ENCODE measurements at places on chromosomes 16 and 17.

- DNase-seq, result peak; percentile 88
Observed at GRCh38 chr16:50665128-50665878, 15.8 kb downstream of the SNX20 start.

- DNase-seq, result no peak
Observed at GRCh38 chr17:1201132-1201702, 21.4 kb upstream of the ABR start.

DNA sequence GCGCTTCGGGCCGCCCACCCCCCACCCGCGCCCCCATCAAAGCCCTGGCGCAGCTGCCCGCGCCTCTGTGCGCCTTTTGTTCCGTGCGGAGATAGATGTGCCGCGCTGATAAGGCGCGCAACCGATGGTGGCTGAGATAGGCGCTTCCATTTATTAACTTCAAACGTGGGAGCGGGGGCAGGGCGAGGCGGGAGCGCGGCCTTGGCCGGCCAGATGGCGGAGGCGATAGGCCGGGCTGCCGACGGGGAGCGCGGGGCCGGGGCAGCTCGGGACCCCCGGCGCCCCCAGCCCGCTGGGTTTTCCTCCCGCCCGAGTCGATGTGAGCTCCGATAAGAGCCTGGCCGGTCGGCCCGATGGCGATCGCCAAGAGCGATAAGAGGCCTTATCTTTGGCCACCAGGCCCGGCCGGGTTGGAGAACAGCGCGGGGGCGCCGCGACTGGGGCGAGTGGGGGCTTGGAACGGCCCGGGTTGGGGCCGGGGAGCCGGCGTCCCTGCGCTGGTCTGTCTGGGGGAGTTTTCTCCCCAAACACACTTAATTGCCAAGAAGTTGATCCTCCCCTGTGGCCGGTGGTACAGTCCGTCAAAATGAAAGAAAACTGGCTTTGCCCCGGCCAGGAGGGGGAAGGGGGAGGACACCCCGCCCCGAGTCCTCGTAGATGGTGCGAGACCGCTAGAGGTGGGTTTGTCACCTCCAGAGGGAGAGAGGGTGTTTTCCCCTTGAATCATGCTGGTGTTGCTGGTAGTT is 2.7 kb downstream of the ZFPM1 start:
- no peak for DNase-seq

DNA sequence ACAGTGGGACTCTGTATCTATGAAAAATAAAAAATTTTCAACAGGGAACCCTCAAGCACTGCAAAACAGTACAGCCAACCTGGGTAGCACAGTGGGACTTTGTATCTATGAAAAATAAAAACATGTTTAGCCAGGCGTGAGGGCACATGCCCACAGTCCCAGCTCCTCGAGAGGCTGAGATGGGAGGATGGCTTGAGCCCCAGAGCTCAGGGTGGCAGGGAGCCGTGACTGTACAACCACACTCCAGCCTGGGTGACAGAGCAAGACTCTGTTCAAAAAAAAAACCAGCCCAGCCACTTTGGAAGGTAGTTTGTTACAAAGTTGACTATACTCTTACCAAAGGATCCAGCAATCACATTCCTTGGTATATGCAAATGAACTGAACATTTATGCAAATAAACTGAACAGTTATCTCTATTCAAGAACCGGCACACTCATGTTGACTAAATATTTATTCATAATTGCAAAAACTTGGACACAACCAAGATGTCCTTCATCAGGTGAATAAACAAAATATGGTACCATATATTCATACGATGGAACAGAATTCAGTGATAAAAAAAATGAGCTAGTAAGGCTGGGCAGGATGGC is 5.2 kb downstream of the RPH3AL start:
- DNase-seq, result no peak

DNA sequence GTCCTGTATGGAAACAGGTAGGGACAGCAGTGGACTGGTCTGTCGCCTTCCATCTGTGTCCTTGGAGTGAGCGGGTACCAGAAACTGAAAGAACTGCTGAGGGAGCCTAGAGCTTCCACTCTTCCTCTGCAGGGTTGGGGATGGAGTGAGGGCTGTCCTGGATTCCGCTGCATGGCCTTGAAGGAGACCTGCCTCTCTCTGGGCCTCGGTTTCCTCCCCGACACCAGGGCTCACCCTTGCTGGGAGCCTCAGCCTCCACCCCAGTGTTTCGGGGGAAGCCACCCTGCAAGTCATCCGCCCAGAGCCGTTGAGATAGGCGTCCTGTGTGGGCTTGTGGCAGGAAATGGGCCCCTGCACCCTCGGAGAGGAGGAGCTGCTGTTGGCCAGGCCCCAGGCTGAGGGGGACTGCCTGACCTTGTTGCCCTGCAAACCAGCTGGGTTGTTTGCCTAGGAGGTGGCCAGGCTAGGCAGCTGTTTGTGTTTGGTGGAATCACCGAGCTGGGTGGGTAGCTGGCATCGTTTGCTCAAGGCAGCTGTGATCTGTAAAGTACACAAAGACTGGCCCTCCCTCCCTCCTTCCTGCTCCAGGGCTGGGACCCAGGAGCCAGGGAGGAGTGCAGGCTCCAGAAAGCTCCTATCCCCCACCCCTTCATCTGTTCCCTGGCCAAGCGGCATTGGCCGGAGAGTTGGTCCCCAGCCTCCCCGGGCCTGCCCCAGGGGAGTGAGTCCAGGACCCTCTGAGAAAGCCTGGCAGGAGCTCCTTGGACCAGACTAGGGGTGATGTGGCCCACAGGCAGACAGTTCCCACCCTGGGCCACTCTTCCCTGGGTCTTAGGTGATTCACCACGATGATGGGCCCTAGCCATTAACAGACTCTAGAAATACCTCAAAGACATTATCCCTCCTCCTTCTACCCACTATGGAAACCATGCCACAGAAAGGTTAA is 1.3 kb downstream of the RAB37 start:
- DNase-seq, result no peak

- DNase-seq, result no peak
Observed at GRCh38 chr16:85416228-85417109, 196.7 kb upstream of the GSE1 start.

DNA sequence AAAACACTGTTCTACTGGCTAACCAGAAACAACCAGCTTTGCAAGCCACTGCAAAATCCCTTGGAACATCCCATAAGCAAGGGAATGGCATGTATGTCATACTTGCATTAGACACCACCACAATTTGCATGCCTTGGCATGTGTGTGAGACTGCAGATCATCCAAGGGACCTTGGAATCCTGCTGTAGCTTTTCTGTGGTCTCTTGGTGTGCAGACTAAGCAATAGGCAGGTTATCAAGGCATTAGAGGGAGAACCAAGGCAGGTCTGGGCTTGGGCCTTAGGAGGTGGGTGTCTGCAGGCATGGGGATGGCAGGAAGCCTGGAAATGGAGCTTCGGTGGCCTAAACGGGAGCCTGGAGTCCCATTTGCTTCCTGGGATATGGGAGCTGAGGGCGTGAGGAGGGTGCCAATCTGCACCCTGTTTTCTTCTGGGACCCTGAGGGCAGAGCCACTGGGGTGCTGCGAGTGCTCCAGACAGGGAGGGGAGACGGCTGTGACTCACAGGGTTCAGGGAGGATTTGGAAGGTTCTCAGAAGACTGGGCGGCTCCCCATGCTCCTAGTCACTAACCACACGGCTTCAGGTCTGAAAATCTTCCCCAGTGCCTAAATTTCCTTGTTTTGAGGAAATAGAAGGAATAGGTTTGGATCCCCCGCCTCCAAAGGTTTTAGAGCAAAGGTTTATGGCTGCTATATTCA is 36.6 kb downstream of the FAM20A start:
- peak; percentile 36 for DNase-seq

DNA sequence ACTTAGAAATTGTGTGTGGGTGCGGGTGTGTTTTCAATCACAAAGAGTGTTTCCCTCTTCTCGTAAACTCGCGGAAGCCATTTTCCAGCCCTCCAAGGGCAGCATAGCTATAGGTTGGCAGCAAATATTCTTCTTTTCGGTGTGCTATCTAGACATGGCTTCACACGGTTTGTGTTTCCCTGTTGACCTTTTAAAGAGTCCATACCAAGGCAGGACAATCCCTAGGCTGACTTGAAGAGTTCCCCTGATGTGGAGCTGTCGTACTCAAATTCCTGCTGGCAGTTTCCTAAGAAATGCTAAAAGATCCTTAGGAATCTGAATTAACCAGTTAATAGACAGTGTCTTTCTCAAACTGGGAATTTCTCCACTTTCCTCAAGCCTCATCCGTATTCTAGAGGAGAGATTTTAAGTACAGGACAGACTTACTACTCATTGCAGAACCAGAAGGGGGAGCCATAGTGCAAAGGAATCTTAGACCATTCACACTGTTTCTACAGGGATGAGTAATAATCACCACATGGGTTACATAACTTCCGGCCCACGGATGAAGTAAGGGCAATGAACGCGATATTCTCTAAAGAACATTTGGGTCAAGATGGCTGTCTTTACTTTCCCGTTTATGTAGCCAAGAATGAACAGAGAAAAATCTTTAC is 288.6 kb upstream of the ELAC2 start:
- DNase-seq, result no peak

GRCh38 chr17:78979780-78980623 is at the start of gene LGALS3BP:
Gene LGALS3BP, minus strand, starts transcription at chr17:78979923. Its CDS starts 2,732 bp downstream, at chr17:78977191.
- no peak for DNase-seq

GRCh38 chr17:64615028-64615677 is 47.0 kb downstream of the SMURF2 start:
- DNase-seq, result no peak

GRCh38 chr16:57985204-57986181 is 14.6 kb upstream of the CNGB1 start:
- peak; percentile 60 for DNase-seq

DNA sequence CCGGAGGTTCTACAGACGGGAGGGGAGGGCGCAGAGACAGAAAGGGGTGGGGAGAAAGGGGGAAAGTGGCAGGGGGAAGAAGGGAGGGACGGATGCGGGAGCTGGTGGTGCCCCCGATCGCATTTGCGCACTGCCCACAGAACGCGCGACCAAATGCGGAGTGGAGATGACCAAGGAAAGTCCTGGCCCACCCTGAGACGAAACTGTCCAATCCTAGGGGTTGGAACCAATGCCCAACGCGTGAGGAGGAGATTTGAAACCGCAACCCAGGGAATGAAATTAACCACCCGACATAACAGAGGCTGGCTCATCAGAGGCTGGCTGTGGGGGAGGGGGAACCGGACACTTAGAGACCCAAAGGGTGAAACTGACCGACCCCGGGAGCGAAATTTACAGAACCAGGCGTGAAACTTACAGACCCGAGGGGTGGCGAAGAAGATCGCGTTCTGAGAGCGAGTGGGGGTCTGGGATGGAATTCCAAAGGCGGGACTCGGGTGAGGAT is 1.4 kb downstream of the HES7 start:
- DNase-seq, result no peak

DNA sequence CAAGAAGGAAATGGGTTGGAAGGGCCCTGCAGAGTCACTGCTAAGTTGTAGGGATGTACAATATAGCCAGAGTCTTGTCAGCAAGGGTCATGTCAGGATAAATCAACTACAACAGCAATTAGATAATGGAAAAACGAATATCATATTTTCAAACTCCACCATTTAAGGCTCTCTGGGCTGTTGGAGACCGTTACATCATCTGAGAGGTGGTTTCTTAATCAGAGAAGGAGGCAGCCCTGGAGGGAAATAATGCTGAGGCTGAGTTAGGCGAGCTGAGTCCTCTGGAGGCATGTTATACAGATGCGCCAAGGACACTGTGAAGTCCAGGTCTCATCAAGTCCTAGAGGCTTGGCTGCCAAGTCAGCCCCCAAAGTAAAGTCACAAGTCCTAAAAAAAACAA is 30.3 kb downstream of the LYRM9 start:
- no peak for DNase-seq

- DNase-seq, result no peak
Observed at GRCh38 chr17:33667671-33668070, 374.6 kb upstream of the ASIC2 start.

DNA sequence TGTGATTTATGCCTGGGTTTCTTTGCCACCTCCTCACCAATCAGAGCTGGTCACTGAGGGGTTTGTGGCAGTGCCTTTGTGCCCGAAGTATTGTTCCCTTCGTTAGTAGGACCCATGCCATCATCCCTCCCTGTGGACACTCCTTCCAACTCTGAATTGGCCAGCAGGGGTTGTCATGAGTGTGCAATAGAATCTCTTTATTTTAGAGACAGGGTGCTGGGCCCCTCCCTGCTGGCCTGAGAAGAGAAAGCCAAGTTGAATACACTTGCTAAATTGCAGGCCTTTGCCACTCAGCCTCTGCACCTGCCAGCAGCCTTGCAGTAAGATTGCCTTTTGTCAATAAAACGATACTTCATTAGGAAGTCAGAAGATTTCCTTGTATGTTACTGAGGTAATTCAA is 40.7 kb upstream of the SLC12A3 start:
- no peak for DNase-seq

- DNase-seq, result no peak
Observed at GRCh38 chr17:80969030-80969673, 22.5 kb upstream of the CHMP6 start.

- no peak for DNase-seq
Observed at GRCh38 chr17:45334231-45334630, 17.4 kb upstream of the MAP3K14 start.

- no peak for DNase-seq
Observed at GRCh38 chr16:82738699-82739098, 111.9 kb downstream of the CDH13 start.

GRCh38 chr16:351804-352520 is 561 bp downstream of the AXIN1 start:
- no peak for DNase-seq

GRCh38 chr17:77834170-77835115 is 124.1 kb upstream of the TNRC6C start:
- DNase-seq, result no peak

- no peak for DNase-seq
Observed at GRCh38 chr16:73129455-73129854, 81.5 kb upstream of the ZFHX3 start.

DNA sequence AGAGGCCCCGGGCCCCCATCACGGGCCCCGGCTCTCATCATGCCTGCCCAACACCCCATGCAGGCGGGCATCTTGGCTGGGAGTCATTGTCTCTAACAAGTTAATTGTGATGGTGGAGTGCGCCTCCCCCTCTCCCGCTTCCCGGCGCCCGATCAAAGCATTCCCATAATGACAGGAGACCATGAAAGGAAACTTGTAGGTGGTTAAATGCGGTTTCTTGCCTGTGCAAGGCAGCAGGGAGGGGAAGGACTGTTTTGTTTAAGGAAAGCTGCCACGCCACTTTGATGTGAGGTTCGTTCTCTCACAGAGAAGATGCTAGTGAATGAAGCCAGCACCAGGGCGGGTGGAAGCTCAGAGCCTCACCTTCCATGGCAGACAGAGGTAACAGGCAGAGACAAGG is 45.4 kb downstream of the C16orf78 start:
- DNase-seq, result no peak

DNA sequence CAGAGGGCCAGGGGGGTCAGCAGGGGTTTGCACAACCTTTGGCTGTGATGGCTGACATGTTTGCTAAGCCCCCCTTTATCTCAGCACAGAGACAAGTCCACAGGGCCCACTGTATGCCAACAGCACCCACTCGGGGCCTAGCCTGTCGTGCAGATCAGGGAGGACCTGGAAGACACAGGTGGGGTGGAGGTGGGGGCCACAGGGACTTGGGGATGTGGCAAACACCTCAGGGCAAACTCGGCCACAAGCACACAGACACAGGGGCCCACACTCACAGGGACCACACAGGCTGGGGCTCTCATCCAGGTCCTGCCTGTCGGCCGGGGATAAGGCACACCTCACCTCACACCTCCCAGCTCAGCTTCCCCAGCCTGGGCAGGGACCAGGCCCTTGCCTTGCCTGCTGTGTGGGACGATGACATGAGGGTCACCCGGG is 87.9 kb downstream of the C16orf78 start:
- peak; percentile 48 for DNase-seq

Measured in left forelimb (tissue), 1 donor.